ENCODE measurements at places on chromosomes 2 and 18.
A peak's percentile ranks its signal among the peaks of the same experiment; 100 is the strongest.

- no peak for DNase-seq
These were observed 223.8 kb downstream of the CMPK2 start for GRCh38 chr2:6641956-6642355.

DNA sequence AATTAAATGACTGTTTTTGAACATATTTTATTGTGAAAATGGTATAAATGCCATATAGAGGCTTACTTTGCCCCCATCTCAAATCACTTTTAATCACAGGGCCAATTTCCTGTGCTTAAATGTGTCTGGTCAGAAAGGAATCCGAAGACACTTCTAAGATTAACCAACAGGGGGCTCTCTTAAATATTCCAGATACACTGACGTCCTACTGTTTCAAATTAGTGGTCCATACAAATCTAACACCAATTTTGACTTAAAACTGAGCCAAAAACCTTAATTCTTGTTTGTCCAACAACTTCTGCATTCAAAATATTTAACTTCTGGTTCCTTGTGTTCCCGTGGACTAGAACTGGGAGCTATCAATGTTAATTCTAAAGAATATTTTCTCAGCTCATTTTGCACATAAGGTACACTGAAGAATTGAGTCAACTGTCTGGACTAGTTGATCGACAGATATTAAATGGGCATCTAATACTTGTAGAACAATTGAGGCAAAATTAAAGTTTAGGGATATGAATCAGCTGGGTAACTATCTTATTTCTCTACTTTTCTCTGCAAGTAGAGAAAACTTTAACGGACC, 557.5 kb downstream of the ARHGAP15 start:
- peak; percentile 68 for DNase-seq

DNA sequence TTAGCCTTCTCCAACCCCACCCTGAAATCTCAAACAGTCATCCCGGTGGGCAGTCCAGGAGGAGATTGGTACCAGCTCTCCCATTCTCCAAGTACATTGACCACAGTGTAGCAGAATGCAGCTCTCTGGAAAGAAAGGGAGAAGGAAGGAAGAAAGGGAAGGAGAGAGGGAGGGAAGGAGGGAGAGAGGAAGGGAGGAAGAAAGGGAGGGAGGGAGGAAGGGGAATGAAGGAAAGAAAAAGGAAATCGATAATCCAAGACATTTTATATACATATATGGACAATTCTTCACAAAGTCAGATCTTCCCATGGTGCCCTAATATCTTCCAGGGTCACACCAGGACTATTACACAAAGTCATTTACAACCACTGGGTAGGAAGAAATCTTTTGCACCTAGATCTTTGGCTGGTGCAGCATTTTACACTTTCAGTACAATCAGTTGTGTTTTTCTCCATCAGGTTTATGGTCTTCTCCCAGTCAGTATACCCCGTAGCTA, 58.8 kb downstream of the ARHGEF33 start:
- DNase-seq = no peak

GRCh38 chr2:241798081-241798630, 10.8 kb upstream of the NEU4 start:
- DNase-seq = no peak

- DNase-seq = peak; percentile 62
These were observed 2.3 kb downstream of the KRCC1 start for GRCh38 chr2:88053296-88053695.

DNA sequence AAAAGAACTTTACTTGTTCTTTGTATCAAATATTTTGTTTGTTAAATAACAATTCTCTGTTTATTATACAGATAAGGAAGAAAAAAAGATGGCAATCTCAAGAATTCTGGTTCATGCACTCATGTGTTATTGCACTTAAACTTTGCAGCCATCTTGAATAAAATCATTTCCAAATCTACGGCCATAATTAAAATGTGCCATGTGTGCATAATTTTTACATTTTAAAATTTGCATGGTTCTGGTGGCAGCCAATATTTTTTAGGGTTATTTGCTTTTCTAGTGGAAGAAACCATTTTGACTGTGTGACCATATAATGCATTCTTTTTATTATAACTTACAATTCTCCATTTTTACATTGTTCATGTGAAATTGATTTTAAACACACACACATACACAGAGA, 1518.1 kb upstream of the ZEB2 start:
- no peak for DNase-seq

Data from cardiac fibroblast (primary cell).